Stimulated activated CD8-positive, alpha-beta memory T cell treated with anti-CD3 and anti-CD28 coated beads, Interleukin-15, amount 100 ng/mL, for 1 hour (primary cell): ENCODE measurements at places on chromosomes 11 and 22.

- no peak for DNase-seq
Observed at GRCh38 chr22:49011379-49011768, 816.3 kb downstream of the BRD1 start.

- no peak for DNase-seq
Observed at GRCh38 chr11:7449841-7450214, 35.5 kb upstream of the OLFML1 start.

- DNase-seq, result no peak
Observed at GRCh38 chr22:22728382-22728781, 84.0 kb downstream of the GGTLC2 start.

- DNase-seq, result no peak
Observed at GRCh38 chr11:44418456-44418830, 108.5 kb upstream of the ALX4 start.

- no peak for DNase-seq
Observed at GRCh38 chr11:59216641-59217564, 4.2 kb upstream of the MPEG1 start.

GRCh38 chr11:78905756-78906155 is 331.1 kb upstream of the NARS2 start:
- DNase-seq, result no peak

DNA sequence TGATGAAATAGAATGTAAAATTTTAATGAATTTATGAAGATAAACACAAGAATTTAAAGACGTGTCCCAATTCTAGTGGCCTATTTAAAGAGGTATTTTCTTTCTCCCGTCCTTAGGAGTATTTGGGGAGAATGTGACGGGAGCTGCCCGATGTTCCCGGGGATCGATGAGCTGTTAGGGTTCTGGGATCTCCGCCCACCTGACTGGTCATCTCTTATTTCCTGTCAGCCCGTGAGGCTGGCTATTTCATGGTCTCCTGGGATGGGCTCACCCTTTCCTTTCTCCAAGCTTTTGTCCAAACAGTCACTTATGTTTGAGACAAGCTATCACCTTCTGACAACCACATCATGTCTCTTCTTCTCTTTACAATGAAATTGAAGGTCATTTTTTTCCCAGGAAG is 16.9 kb upstream of the CLMP start:
- no peak for DNase-seq

- no peak for DNase-seq
Observed at GRCh38 chr11:78220218-78221157, 31.8 kb downstream of the USP35 start.

GRCh38 chr22:50490531-50491308 is 4.1 kb downstream of the MIOX start:
- DNase-seq, result no peak

DNA sequence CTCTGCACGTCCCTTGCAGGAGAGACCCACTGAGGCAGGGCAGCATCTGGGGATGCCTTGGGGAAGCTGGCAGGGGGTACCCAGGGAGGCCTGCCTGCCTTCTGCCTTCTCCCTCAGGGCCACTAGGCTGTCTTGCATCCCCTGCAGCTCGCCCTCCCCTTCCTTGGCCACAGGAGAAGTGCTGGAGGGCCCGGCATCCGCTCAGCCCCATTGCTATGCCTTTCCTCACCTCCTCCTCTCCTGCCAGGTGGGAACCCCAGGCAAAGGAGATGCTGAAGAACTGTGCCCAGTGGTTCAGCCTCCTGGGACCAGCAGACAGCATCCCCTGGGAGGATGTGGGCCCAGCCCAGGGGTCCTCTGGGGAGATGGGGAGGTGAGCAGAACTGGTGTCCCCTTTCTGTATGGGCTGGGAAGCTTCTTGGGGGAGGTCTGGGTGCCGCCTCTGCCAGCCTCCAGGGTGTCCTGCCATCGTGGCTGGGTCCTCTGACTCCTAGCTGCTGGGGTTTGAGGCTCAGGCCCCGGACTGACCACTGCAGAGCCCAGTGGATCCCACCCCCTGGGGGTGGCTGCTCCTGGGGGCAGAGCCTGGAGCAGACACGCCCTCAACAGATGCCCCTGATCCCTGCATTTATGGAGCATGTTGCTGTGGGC is 20.6 kb downstream of the MRGPRG start:
- DNase-seq, result no peak

DNA sequence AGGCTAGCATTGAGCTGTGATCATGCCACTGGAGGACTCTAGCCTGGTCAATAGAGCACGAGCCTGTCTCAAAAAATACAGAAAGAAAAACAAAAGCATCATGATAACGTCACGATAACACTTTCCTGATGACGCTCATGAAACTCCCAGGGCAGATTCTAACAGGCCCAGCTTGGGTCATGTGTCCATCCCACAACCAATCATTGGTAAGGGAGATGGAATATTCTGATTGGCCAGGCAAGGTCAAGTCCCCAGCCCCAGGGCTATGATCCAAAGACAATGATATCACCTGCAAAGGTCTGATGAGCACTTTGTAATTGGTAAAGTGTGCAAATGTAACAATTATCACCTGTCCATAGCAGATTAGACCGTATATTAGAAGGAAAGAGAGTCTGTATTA is 21.5 kb upstream of the DDX6 start:
- no peak for DNase-seq

- DNase-seq, result no peak
Observed at GRCh38 chr11:15662285-15662684, 547.6 kb downstream of the INSC start.

DNA sequence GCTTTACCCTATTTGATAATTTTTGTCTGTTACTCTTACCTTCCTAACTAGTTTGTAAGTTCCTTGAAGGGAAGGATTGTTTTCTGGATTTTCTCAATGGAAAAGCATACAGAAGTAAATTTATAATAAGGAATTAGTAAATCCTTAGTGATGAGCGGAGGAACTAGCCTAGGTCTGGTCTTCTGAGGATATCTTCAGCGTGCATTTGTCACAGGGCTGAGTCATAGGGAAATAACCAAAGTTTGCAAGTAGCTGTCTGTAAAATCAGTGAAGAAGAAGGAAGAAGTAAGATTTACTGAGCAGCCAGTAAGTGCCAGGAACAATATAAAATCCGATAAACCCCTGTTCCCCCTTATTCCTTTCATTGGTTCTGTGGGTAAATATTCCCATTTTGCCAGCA is 162.7 kb upstream of the SORL1-AS1 start:
- DNase-seq, result no peak

GRCh38 chr11:17958446-17958845 is 54.4 kb downstream of the SERGEF start:
- no peak for DNase-seq

DNA sequence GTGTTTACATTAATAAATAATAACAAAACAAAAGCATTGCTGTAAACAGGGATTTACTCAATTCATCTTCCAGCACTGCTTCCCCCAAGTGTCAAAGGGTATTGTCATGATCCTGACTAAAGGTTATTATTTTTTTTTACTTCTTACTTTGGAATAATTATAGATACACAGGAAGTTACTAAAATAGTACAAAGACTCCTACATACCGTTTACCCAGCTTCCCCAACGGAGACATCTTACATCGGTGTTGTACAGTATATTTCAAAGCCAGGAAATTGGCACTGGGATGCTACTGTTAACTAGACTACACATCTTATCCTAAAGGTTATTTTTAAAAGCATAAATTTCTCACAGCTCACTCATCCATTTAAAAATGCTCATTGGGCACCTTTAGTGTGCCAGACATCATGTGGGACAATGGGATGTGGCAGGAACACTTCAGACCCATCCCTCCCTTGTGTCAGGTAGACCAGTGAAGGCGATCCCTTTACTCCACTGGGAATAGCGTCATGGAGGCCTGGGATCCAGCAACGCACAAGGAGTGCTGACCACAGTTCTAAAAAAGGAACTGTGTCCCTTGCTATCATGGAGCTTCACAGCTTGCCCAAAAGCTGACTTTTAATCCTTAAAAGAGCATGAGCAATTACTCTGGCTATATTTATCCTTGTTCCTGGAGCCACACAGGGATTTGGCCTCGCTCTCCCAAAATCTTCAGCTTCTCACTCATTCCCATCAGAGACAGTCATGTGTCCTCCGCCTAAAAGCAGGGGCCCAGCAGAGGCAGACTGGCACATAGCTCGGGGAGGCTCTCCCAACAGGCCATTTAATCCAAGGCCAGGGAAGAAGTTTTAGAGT is 3.1 kb upstream of the IRAG1 start:
- DNase-seq, result no peak

GRCh38 chr22:27557286-27558008 is 244.1 kb downstream of the MN1 start:
- DNase-seq, result no peak

- no peak for DNase-seq
Observed at GRCh38 chr11:12155696-12156095, 45.3 kb downstream of the MICAL2 start.

DNA sequence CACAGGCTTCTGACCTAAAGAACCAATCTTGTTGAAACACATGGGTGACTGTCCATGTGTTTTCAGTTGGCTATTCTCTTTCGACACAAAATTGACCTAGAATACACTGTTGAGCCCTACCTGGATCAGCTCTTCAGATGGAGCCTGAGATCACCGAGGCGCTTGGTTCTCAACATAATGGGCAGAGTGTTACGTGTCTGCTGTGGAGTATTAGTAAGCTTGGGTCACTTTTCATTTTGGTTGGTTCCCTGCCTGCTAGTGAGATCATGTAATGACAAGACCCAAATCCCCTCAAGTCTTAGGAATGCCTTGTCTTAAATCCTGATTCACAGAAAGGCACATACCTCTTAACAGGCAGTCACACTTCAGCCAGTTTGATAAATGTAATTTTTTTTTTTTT is 8.7 kb downstream of the MED19 start:
- DNase-seq, result no peak

DNA sequence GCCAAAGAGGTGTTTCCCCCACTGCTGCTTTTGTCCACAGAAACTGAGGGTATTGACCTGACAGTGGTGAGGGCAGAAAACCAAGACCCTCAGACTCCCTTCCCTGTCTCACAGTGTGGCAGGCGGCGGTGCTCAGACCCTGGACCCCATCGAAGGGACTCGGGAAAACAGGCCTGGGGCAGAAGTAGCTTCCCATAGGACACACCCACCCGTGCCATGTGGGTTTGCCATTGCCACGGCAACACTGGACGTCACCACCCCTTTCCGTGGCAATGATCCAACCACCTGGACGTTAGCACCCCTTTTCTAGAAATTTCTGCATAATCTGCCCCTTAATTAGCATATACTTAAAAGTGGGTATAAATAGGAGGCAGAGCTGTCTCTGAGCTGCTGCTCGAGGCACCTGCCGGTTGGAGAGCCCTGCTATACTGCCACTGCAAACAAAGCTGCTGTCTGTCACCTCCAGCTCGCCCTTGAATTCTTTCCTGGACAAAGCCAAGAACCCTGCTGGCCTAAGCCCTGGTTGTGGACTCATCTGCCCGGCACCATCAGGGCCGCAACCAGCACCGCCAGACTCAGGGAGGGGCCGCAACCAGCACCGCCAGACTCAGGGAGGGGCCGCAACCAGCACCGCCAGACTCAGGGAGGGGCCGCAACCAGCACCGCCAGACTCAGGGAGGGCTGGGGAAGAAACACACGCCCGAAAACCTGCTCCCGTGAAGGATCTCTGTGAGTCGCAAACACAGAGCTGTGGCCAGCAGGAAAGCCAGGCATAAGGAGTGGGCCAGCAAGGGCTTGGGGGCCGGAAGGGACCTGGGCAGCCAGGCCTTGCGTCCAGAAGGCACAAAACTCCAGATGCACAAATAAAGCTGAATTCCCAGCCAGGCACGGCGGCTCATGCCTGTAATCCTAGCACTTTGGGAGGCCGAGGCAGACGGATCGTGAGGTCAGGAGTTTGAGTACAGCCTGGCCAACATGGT is 10.4 kb downstream of the MLC1 start:
- no peak for DNase-seq

DNA sequence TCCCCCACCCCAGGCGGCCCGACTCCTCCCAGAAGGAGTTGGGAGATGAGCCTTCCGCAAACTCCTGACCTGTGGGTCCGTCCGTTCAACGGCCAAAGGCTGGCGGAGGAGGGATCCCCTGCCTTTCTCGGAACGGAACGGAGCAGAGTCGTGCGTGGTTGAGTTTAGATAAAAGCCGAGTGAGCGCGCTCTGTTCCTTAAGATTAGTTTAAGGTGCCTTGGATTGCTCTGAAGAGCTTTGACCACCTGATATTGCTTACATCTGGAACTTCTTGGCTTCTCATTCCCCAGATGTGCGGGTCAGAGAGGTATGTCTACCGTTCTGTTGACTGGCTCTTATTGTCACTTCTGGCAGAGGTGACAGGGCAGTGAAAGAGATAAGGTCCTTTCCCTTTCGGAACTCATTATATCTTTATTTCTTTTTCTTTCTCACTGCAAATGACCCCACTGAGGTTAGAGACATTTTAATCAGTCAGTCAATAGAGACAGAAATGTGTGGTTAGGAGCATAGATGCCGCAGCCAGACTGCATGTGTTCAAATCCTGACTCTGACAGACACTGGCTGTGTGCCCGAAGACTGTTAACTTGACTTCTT is at the start of gene TRIM6:
TRIM6 (plus strand) TSS at position 31 of the 595 bp plus-strand sequence; CDS start at position 292, 261 bp downstream.
- no peak for DNase-seq

DNA sequence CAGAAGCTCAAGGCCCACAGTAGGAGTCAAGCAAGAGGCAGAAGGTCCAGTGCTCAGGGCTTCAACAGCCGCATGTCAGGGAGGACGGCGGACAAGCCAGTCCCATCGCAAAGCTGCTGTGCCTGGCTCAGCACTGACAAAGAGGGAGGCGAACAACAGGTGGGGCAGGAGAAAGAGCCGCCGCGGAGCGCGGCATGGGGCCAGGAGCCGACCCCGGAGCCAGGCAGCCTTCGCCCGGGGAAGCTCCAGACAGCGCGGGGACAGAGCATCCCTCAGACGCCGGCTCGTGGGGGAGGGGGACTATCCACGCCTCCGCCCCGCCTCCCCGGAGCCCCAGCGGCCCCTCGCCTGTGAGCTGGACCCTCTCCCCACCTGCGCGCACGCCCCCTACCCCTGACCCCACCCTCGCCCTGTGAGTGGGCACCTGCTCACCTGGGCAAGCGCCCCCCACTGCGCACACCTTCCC is 369 bp downstream of the DHCR7 start:
- DNase-seq, result no peak

- DNase-seq, result no peak
Observed at GRCh38 chr22:29609139-29609538, 5.7 kb downstream of the NF2 start.

GRCh38 chr11:14422052-14422813 is 63.2 kb upstream of the RRAS2 start:
- no peak for DNase-seq

DNA sequence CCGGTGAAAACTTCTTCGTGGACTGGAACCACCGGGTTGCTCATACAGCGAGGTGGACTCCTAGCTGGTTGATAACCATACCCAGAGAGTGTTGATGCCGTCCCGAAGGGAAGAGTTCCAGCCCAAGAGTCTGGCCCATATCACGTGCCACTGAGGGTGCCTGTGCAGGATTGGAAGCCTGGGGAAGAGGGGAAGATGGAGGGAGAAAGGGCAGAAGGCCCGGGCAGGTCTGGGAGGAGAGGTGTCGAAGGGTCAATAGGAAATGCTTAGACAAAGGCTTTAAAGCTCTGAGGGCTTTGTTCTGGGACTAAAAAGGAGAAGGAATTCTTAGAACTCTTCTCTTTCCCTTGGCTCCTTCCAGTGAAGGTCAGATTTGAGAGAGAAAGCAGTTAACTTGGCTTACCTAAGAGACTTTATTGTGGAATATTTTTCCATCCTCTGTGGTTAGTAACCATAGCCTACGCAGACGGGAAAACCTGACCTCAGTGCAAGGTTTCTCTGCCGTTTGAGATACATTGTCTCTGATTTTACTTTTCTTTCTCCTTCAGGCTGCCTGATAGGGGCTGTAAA is 70.5 kb downstream of the JAM3 start:
- no peak for DNase-seq
